T-helper 9 cell (primary cell): ENCODE measurements at places on chromosomes 2 and 18.

GRCh38 chr2:56202381-56203121, 18.8 kb downstream of the CCDC85A start:
- no peak for DNase-seq

DNA sequence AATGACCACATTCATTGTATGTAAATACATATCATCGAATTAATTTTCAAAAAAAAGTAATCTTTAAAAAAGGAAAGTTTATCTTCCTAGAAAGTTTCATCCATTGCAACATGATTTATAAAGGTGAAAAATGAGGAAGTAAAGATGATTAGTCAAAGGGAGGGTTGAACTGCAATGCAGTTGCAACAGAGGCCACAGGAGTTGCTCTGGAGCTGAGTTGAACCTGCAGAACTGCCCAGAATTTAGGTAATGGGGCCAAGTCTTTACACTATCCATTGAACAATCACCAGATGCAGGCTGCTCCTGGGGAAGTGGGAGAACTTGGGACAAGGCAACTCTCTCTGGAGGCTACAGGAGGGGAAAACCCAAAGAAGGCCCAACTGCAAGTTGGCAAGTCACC, 390.7 kb downstream of the METTL4 start:
- DNase-seq: no peak

DNA sequence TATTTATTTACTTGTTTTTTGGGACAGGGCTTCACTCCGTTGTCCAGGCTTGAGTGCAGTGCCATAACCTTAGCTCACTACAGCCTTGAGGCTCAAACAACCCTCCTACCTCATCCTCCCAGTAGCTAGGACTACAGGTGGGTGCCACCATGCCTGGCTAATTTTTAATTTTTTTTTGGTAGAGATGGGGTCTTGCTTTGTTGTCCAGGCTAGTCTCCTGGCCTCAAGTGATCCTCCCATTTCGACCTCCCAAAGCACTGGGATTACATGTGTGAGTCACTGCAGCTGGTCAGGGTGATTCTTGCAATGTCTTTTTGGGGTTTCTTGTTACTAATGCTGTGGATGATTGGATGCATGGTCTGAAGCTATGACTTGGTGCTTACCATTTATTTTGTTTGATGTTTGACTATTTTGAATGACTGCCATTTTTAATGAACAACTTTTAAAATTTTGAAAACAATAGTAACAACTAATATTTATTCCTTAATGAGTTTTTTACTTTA, 6.5 kb downstream of the CERS6 start:
- DNase-seq: no peak

GRCh38 chr2:127089478-127090235, 17.3 kb downstream of the BIN1 start:
- DNase-seq: no peak

DNA sequence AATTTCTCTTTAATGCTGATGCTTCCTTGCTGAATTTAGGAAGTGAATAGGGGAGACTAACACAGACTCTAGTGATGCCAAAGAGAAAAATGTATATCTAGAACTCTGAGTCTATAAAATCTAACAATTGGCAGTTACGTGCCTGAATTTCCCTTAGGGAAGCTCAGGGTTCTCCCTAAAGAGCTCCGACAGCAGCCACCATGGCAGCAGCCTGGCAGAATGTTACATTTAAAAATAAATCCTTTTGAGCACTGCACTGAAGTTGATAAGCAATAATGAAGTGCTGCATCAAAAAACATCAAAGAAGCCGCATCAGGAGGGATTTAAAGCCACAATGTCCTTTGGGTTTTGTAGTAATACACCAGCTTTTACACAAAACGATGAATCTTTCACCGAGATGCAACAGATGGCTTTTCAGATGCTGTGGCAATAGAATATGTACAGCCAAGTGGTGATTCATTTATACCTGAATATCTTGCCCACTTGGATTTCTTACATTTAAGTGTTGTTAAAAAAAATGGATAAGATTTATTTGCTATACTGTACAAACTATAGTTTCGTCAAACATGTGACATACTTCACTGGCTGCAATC, 291.2 kb upstream of the SESTD1 start:
- no peak for DNase-seq

GRCh38 chr2:84959095-84959565, 11.8 kb upstream of the KCMF1 start:
- DNase-seq: no peak

GRCh38 chr2:43425659-43426058, 170.2 kb downstream of the THADA start:
- DNase-seq: no peak

GRCh38 chr2:239694487-239694886, 293.7 kb upstream of the HDAC4 start:
- DNase-seq: no peak
